ENCODE measurements at places on chromosomes 16 and 17.

GRCh38 chr17:83199500-83200201, 120.2 kb downstream of the METRNL start:
- peak; percentile 69 for DNase-seq

- no peak for DNase-seq
Observed at GRCh38 chr16:47657977-47658376, 196.8 kb downstream of the PHKB start.

- DNase-seq, result no peak
Observed at GRCh38 chr17:29836643-29837042, 93.4 kb downstream of the SSH2 start.

- DNase-seq, result no peak
Observed at GRCh38 chr17:50511058-50511457, 2.8 kb downstream of the MYCBPAP start.

DNA sequence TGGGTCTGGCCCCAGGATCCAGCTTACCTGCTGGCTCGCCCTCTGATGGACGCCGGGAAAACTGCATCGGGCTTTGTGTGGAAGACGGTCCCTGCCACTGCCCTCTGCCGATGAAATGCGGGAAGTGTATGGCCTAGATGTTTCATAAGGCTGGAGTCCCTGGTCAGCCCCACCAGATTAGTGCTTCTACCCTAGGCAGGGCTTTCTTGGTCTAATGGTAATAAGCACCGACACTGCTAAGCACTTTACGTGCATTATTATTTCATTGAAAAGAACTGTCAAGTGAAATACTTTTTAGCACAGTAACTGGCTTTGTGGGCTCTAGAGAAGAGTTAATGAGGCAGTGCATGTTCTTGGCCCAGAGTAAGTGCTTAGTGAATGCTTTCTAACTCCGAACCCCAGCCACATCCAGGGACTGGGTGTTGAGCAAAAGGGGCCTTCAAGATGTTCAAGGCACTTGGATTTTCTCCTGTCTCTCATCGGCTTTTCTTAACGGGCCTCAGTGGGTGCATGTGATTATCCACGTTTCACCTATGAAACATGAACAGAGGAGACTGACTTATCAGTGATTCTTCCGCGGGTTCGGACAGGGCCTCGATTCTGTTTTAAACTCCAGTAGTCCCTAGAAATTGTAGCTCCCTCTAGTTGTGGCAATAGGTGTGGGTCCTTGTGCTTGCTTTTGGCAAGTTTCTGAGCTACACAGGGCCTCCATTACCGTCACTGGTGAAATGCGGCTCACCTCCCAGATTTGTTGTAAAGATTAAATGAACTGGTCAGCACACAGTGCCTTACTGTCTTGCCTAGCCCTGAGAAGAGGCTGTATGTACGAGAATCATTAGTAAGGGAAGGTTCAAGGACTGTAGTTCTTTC, 6.6 kb downstream of the TRAF4 start:
- DNase-seq, result peak; percentile 89

DNA sequence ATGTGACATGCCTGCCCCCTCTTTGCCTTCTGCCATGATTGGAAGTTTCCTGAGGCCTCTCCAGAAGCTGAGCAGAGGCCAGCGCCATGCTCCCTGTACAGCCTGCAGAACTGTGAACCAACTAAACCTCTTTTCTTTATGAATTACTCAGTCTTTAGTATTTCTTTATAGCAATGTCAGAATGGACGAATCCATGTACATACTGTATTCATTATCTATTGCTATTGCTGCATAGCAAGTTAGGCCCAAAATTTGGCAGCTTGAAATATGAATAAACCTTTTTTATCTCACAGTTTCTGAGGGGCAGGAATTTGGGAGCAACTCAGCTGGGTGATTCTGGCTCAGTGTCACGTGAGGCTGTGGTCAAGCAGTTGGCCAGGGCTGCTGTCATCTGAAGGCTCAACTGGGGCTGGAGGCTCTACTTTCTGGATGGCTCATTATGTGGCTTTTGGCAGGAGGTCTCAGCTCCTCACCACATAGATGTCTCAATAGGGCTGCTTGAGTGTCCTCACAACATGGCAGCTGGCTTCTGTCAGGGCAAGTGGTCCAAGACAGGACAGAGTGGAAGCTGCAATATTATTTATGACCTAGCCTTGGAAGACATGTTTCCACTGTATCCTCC, 40.0 kb downstream of the SOCS1 start:
- DNase-seq, result no peak

DNA sequence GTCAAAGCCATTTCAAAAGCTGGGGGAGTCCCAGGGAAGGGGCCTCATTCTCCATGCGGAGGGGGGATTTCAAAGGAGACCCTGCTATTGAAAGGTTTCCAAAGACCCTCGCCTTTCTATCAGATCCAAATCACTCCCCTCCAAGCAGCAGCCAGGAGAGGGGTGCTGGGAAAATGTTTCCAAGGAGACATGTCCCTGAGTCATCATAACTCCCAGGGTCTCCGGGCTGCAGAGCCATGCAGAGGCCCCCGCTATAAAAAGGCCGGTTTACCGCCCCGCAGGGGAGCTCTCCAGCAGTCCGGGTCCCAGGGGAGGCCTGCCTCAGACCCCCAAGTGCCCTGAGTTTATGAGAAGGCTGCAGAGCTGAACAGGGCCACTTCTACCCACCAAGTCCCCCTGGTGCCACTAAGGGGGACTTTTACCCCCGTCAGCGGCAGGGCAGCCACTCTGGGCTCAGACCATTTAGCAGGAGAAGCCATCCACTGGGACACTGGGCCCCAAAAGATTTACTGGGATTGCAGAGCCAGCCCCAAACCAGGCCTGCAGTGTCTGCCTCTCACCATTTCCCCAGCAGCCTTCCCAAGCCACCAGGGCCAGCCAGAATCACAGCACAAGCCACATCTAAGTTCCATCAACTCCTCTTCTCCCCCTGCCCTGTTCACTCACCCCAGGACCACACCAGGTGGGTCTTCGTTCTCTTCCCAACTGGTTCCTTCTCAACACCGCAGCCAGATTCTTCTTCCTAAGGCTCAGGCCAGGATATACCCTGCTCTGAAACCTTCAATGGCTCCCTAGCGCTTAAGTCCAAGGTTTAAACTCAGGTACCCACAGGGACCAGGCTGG, 234.4 kb downstream of the ZNF423 start:
- no peak for DNase-seq

DNA sequence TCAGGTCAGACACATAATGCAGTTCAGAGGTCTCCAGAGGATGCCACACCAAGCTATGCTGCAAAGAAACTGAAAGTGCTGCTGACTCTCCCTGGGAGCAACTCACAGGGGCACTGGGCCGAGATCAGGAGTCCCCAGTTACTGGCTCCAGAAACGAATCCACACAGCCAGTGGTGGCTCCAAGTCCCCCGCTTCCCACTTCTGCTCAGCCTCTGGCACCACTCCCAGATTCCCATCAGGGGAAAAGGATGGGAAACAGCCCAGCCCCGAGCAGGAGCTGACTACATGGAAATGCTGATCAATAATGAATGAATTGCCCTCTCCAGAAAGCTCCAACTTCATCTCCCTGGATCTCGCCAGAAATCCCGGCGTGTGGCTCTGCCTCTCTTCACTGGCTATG, 62.3 kb upstream of the CDH5 start:
- no peak for DNase-seq

GRCh38 chr17:50258647-50259476, 15.4 kb upstream of the TMEM92 start:
- DNase-seq, result no peak

DNA sequence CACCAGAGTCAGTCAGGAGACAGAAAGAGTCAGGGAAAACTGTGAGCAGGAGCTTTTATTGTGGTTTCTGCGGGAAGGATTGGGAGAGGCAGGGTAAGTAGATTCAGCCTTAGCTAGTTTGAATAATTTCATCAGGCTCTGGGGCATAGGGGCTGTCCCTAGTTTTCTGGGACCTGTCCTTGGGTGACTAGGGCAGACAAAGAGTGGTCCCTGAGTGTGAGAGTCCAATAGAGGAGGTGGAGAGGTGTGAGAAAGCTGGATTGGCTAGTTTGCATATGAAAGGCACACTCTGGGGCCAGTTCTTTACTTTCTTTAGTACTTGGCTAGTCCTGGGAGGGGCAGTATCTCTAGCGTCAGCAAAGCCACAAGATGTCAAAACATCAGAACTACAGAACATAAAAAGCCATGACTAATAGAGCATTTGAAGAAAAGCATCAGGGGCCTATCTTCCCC, 255.6 kb downstream of the HS3ST3A1 start:
- no peak for DNase-seq

- no peak for DNase-seq
Observed at GRCh38 chr16:9630985-9631384, 539.5 kb downstream of the HAPSTR1 start.

DNA sequence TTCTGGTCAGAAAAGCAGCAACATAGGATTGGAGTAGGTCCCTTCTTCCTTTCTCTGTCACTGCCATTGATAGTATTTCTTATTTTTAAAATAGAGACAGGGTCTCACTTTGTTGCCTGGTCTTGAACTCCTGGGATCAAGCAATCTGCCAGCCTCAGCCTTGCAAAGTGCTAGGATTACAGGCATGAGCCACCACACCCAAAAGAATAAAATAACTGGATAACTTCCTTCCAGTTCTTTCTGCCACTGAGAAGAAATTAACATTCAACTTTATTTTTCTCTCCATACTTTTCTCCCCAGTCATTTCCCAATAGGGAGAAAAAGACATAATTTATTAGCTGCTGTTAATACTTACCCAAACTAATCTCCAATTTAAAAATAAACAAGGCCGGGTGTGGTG, 91.9 kb upstream of the MED13 start:
- no peak for DNase-seq

GRCh38 chr17:40187238-40187637, 10.0 kb downstream of the RAPGEFL1 start:
- no peak for DNase-seq

- no peak for DNase-seq
Observed at GRCh38 chr17:63824362-63824761, 2.9 kb upstream of the PSMC5 start.

- DNase-seq, result no peak
Observed at GRCh38 chr17:60524463-60525327, 1.3 kb downstream of the APPBP2 start.

DNA sequence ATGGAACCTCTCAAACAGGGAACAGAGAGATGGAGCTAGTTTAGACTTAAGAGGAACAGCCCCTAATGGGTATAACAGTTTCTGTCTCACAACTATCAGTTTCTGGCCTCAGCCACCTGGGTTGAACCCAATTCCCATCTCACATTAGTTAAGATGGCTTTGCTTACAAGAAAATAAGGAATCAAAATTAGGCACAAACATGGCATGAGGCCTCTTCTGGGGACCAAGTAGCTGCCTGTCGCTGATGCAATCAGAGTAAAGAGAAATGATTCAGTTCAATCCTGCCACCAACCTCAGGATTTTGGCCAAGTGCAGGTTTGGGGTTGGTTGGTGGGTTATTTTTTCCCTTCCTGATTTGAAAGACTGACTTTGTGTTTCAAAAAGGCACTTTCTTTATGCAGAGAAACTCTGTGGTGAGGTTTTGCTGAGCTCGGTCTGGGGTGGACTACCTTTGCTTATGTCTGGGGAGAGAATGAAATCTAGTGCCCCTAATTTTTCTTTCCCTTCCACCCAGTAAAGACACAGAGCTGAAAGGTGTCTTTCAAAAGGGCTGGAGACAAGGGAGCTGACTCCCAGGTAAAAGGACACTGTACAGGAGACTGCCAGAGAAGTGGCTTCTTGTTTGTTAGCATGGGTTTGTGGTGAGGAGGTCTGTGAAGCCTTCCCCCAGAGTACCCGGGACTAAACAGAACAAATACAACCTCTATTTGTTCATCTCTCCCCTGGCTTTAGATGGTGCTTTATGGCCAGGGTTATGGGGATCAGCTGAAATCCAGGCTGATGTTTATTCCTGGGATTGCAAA, 44.8 kb upstream of the NFAT5 start:
- no peak for DNase-seq

DNA sequence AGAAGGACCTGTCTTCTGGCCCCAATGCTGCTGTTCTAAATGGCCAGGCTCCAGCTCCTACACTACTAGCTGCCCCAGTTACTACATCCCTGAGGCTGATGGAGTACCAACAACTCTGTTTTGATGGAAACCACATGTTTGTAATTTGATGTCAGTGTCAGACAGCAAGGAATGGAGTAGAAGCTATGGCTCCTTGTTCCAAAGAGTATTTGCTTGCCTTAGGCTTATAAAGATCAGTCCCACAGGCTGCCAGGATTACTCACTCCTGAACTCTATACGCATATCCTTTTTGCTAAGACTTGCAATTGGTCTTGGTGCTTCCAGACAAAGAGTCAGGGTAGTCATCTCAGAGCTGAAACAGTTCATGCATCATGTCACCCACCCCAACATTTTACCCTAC, 139.6 kb downstream of the HS3ST3A1 start:
- DNase-seq, result no peak

GRCh38 chr17:45319239-45319703, 2.5 kb upstream of the MAP3K14 start:
- DNase-seq, result no peak

- DNase-seq, result no peak
Observed at GRCh38 chr16:87499189-87499486, 6.3 kb upstream of the ZCCHC14 start.

- DNase-seq, result peak; percentile 45
Observed at GRCh38 chr17:40515491-40516041, 14.1 kb upstream of the TNS4 start.
